ENCODE measurements at places on chromosomes 3 and 15.

DNA sequence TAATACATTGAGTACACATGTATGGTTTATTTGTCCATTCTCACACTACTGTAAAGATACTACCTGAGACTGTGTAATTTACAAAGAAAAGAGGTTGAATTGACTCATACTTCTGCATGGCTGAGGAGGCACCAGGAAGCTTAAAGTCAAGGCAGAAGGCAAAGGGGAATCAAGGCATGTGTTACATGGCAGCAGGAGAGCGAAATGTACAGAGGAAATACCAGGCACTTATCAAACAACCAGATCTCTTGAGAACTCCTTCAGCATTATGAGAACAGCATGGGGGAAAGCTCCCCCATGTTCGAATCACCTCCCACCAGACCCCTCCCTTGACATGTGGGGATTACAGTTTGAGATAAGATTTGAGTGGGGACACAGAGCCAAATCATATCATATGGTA lies 666.3 kb downstream of the ZBBX start:
- DNase-seq = no peak

GRCh38 chr15:44883199-44883877 lies 73.1 kb upstream of the TERB2 start:
- no peak for DNase-seq

- no peak for DNase-seq
Observed at GRCh38 chr3:172254542-172254941, 193.7 kb downstream of the GHSR start.

GRCh38 chr15:89143503-89144162 lies 55.4 kb downstream of the ABHD2 start:
- no peak for DNase-seq

- no peak for DNase-seq
Observed at GRCh38 chr3:189659571-189659970, 28.4 kb downstream of the TP63 start.

- DNase-seq = no peak
Observed at GRCh38 chr3:56296361-56296760, 171.9 kb downstream of the ERC2 start.

- no peak for DNase-seq
Observed at GRCh38 chr3:135081856-135082434, 286.9 kb downstream of the EPHB1 start.

DNA sequence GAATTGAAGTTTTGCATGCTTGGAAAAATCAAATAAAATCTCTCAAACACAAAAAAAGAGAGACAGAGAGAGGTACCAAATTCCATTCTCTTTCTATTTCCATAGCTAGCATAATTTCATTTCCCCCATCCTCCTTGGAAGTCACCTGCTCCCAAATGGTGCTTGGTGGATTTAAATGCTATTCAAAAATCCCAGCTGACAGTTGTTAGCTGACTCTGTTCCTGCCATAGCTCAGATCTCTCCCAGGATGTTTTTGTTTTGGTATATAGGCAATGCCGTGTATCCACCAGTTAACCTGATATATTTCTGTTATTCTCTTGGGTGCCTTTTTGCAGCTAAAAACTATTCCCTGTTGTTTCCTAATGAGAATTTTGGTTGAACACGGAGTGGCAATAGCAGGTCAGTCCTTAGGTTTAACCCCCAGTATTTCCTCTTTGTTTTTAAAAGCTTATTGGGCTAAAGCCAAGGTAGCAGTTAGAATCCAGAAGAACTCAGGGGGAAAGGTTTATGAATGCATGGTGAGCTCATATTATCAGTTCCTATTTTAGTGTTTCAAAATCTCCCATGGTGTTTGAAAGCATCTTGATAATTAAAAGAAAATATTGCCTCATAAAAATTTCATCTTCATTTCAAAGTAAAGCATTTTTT lies 240.0 kb upstream of the GBE1 start:
- no peak for DNase-seq

GRCh38 chr15:41001524-41002214 lies 48.4 kb downstream of the CHAC1 start:
- no peak for DNase-seq

DNA sequence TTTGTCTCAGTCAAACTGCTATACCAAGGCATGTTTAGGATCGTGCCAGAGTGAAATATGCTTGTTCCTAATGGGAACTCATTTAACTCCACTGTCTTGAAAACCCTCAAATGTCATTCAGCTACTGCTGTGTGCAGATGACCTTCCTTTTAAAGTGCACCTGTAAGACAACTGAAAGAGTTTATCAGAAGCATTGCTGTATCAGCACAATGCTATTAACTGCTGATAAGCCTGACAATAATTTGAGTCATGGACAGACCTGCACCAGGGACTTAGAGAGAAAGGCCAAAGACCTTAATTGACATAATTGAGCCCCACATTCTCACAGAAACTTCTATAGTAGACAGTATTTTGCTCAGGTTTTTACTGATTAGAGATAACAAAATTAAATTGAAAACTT lies 557.9 kb downstream of the DIPK2A start:
- DNase-seq = no peak

- peak; percentile 72 for DNase-seq
Observed at GRCh38 chr3:149783576-149783975, 8.8 kb downstream of the ANKUB1 start.

- no peak for DNase-seq
Observed at GRCh38 chr15:70156671-70157271, 59.1 kb upstream of the TLE3 start.

GRCh38 chr3:16508243-16508578 lies 5.3 kb downstream of the RFTN1 start:
- DNase-seq = no peak

- no peak for DNase-seq
Observed at GRCh38 chr3:104436506-104436905, 930.2 kb upstream of the ALCAM start.

GRCh38 chr15:47674586-47675232 lies 42.6 kb upstream of the SEMA6D start:
- no peak for DNase-seq

- DNase-seq = no peak
Observed at GRCh38 chr3:112633191-112633590, 7.8 kb downstream of the CCDC80 start.

- DNase-seq = no peak
Observed at GRCh38 chr3:52044869-52045619, 11.3 kb downstream of the DUSP7 start.

DNA sequence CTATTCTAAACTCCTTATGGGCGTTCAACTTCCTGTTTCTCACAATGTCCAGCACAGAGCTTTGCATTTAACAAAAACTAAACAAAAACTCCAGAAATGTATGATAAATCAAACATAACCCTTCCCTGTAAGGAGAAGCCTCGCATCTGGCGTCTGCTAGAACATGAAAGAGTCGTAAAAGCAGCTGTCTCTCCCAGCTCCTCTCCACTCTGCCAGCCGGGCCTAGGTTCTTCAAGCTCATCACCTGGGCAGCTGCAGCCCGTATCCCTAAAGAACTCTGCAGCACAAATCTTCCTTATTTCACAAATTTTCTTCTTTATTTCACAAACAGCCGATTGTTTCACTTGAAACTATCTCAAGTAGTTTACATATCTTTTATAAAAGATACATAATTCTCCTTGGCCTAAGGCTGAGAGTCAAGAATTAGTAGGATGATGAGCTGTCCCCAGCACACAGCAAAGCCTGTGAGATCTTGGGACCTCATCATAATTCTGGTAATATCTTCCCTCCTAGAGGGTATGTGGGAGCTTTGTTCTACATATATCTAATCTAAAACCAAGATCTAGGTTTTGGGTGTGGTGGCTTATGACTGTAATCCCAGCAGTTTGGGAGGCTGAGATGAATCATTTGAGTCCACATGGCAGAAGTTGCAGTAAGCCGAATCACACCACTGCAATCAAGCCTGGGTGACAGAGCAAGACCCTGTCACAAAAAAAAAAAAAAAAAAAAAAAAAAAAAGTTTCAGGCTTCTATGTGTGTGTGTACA lies 35.3 kb downstream of the ANXA2 start:
- peak; percentile 76 for DNase-seq

DNA sequence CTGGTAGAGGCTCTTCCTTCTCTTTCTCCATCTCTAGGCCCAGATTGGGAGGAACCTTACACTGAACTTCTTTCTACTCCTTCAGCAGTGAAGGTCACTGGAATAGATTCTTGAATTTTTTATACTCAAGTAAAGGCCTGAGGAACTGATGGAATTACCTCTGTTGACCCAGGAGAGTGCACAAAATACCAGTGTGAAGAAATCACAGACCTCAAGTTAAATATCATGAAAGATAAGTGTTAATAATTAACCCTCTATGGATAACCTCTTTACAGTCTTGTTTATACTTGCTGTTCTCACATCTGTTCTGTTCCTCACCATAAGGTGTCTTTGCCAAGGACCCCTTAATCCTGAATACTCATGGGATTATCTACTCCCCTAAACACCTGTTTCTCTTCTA lies 244.4 kb upstream of the STAC start:
- peak; percentile 53 for DNase-seq

GRCh38 chr3:109045271-109046040 lies 72.5 kb downstream of the MORC1 start:
- no peak for DNase-seq

DNA sequence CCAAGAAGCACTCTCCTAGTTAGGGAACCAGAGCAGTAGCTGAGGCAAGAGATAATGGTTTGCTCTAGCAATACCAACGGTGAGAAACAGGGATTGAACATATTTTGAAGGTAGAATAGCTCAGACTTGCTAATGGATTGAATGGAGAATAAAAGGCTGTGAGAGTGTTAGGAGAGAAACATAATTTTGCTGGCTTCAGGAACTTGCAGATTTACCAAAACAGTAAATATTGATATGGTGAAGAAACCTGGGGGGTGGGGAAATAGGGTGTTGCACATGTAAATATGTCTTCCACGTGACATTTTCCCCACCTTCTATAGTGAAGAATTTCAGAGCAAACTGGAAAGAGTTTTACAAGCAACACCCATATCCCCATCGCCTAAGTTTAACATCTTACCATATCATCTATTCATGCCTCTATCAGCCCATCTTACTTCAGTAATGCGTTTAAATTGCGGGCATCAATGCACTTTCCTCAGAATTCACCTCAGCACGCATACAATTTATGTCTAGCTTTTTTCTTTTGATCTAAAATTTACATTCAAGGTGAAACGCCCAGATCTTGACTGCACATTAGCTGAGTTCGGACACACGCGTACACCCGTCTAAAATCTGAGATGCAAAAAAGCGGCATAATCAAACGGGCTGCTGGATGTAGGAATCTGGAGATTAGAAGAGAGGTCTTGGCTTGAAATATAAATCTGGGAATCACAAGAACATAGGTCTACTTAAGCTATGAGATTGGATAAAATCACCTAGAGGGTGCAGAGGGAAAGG lies 891 bp upstream of the NR1D2 start:
- DNase-seq = no peak

- no peak for DNase-seq
Observed at GRCh38 chr3:124792341-124793040, 62.2 kb downstream of the UMPS start.

DNA sequence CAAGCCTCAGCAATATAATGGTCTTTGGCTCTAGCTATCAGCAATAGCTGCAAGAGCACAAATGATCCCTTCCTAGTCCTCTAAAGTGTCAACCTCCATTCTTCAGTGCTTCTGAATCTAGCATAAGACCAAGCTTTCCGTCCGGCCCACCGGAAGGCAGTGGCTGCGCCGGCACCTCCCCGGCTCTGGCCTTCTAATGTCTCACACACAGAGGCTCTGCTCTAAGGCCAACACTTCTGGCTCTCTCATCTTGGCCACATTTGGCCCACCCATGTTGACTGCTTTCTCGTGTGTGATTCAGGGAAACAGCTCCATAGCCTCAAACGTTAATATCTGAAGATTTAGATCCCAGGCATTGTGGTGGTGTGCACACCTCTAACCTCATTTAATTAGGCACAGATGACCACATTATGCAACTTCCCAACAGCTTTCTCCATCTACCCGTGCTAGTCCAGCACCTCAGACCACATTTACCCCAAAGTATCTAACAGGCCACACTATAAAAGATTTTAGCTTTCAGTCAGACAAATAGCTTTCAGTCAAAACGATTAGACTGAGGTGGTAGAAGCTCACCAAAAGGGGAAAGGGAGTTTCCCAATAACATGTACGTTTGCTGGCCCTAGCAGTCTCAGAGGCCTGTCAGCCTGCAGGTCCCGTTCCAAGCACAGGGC lies 19.3 kb downstream of the SLC51A start:
- DNase-seq = no peak

GRCh38 chr3:152298393-152299248 lies 29.9 kb downstream of the MBNL1 start:
- DNase-seq = peak; percentile 80

DNA sequence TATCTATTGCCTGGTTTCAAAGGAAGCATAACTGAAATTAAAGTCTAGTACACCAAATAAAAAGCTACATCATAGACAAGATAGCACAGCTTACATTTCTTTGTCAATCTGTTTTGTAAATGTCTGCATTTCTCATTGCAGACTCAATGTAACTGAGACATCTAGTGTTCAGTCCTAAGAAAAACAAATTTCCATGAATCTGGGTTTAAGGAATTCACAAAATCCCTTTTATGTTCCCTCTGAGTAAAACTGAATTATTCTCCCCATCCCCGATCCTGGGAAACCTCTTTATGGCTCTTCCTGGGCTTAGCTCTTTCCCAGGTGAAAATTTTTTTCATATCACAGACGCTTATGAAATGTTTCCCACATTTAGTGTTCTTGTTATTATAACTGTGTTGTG lies 21.6 kb upstream of the RASA2 start:
- no peak for DNase-seq

GRCh38 chr3:146470425-146470990 lies 1.1 kb upstream of the PLSCR2 start:
- no peak for DNase-seq

DNA sequence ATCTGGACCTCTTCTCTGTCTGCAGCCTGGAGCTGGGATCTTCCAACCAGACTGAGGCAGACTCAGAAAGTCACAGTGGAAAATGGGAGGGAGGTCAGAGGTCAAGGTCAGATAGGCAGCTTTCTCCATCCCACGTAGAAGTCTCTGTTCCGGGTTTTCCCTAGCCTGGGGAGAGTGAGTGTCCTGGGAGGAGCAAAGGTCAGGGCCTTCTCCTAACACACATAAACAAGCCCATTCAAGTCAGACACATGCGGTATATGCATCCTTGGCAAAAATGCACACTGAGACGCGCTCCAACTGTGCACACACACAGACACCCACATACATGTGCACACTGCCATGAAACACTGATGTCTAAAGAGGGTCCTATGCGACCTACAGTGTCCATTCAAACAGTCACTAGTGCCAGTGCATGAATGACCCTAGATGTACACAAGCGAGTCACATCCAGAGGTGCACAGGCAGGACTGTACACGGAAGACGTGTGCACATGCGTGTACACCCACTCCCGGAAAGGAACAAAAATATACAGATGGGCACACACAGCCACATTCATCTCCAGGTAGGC lies 681 bp downstream of the TWF2 start:
- no peak for DNase-seq

DNA sequence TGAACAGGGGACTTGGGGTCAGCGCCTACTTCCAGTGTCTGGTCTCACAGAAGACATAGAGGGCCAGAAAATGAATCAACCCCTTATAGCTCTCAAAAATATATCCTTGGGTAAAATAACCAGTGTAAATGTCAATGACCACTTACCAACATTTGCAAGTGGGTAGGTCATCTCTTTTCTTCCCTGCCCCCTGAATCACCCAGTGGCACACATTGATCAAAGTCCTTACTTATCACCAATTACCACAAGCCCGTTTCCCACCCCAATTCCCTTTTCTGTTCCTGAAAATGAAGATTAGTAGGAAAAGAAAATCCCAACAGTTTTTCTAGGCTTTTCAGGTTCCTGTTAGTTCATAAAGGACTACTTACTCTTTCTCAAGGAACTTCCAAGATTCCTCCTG lies 70.5 kb upstream of the HEG1 start:
- DNase-seq = no peak

GRCh38 chr3:98730886-98731537 lies 32.1 kb upstream of the ST3GAL6 start:
- no peak for DNase-seq

- no peak for DNase-seq
Observed at GRCh38 chr15:44727485-44728231, 8.7 kb upstream of the TRIM69 start.

Data from RCC 7860 (cell line).